Retinal pigment epithelial cell (primary cell): ENCODE measurements at places on chromosomes 5 and 9.

GRCh38 chr9:109801484-109801883 is 21.5 kb downstream of the PALM2AKAP2 start:
- no peak for DNase-seq

DNA sequence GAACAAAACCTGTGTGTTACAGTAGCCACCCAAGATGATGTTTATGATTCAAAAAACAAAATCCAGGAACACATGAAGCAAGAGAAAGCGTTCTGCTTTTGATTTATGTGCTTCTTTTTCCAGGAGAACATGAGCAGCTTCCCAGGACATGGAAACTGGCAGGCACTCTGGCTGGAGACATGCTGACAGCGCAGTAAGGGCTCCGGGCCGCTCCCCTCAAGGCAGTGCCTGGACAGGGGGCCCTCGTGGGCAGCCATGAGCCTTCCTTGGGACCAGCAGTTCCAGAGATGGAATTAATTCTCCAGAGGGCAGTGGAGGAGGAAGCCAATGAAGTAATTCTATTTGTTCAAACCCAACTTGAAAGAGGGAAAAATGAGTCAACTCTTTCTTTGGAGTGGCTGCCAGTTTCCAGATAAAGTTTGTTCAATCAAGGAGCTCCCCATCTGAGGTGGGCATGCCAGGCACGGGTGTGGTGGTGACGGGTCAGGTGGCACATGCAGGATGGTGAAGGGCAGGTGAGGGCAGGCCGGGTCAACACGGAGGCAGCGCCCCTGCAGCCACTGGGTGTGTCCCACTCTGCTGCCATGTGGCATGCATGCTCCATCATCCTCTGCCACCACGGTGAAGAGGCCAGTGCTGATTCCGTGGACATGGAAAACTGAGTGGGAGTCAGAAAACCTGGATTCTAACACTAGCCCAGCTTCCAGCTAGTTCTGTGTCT is 83.8 kb downstream of the OTULIN start:
- DNase-seq = no peak

DNA sequence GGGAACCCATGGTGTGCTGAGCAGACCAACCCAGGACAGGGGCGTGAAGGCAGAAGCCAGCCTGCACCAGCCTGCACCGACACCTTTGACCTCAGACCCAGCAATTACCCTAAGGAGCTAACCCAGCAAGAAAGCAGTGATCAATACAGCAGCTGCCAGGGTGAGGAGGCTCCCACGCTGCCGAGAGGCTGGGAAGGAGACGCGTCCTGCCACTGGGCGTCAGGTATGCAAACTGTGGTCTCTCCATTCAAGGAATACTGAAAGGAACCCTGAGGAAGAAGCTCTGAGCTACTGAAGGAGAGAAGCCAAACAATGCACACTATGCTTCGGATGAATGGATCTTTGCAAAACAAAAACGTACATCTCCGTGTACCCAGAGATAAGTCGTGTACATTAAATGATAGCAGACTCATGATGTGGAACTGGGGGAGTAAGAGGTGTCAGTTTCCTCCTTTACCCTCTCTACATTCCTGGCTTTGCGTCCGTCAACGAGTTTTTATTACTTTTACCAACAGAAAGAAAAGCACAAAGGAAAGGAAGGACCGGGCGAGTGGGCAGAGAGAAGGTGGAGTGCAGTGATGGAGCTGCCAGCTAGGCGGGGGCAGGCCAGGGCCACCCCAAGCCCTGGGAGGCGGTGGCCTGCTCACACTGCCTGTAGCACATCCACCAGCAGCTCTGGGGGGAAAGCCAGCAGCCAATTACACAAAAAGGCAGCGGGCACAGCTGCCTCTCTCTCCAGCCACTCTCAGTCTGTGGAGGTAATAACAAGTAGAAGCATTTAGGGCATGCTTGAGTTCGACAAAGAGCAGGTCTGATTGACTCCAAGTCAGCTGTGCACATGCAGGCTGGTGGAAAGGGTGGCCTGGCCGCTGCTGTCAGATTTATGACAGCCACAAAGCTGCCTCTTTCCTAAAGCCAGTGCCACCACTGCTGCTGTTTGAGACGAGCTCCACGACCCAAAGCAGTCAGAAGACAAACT is 29.3 kb downstream of the RASGEF1C start:
- DNase-seq = no peak

- DNase-seq = no peak
Measured at GRCh38 chr5:40983781-40984180, 74.5 kb downstream of the C7 start.

DNA sequence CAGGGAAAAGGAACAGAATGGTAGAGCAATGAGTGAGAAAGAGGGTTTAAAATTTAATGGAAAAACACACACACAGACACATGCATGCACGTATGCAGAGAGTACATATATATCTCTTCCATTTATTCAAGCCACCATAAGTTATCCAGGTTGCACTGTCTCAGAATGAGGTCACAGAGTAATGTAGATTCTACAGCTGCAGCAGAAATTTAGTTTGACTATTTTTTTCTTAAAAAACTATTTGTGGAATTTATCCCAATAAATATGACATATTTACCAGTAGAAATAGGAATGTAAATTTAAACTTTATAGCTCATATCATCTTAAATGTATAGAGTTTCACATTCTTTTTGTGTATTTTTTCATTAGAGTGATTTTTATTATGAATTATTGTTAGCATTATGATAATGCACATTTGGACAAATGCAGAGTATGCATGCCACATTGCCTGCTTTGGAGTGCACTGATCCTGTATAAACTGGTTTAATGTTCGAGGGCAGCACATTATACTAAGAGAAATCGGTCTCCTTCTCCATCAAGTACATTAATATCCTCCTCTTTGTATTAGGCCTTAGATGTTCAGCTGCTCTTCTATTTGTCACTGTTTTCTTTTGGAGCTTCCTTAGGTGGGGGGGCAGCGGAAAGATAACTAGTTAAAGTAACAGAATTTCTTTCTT is 216.3 kb upstream of the TARS1 start:
- DNase-seq = no peak

DNA sequence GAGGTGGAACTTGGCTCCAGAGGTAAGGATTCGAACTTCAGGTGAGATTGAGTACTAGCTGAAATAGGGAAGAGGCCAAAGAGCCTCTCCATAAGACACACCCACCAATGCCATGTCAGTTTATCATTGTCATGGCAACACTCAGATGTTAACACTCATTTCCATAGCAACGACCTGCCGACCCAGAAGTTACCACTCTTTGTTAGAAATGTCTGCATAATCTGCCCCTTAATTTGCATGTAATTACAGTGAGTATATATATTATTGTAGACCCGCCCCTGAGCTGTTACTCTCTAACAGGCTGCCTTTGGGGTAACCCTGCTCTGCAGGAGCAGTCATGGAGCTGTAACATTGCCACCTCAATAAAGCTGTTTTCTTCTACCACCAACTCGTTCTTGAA is 10.2 kb upstream of the NTRK2 start:
- DNase-seq = no peak

GRCh38 chr5:150082889-150083288 is 3.5 kb downstream of the CSF1R start:
- no peak for DNase-seq

DNA sequence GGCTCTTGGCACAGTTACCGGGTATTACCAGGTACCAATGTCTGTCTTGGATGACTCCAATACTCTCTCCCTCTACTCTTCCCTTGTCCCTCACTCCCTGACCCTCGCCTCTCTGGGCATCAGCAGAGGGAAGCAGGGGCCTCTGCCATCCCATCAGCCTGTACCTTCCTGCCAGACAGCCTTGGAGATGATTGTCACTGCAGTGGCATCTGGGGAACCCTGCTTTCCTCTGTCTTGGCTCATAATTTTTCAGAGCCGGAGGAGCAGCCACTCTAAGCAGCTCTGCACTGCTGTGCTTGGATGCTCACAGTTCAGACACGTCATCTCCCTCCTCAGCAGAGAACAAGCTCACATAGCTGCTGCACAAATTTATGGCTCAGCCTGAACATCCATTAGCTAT is 274.1 kb downstream of the SMARCA2 start:
- no peak for DNase-seq

- DNase-seq = no peak
Measured at GRCh38 chr5:151620461-151620840, 29.3 kb upstream of the FAT2 start.

DNA sequence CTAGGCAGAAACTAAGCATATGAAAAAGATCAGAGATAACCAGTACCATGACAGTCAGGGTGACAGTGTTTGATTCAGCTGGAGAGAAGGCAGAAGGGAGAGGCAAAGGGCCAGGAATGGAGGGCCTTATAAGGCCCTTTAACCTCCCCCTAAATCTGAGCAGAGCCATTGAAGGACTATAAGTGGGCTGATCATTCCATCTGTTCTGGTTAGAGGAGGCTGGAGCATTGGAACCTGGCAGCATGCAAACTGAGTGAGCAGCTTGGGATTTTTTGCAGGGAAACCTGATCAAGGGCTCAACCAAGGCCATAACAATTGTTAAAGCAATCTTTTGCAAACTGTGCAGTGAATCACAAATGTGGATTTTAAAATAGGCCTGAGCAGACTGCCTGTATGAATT is 174.5 kb upstream of the DAP start:
- DNase-seq = no peak

- DNase-seq = no peak
Measured at GRCh38 chr5:112419986-112420864, 1.1 kb upstream of the EPB41L4A start.

- DNase-seq = no peak
Measured at GRCh38 chr9:92612292-92612691, 57.6 kb downstream of the IPPK start.

DNA sequence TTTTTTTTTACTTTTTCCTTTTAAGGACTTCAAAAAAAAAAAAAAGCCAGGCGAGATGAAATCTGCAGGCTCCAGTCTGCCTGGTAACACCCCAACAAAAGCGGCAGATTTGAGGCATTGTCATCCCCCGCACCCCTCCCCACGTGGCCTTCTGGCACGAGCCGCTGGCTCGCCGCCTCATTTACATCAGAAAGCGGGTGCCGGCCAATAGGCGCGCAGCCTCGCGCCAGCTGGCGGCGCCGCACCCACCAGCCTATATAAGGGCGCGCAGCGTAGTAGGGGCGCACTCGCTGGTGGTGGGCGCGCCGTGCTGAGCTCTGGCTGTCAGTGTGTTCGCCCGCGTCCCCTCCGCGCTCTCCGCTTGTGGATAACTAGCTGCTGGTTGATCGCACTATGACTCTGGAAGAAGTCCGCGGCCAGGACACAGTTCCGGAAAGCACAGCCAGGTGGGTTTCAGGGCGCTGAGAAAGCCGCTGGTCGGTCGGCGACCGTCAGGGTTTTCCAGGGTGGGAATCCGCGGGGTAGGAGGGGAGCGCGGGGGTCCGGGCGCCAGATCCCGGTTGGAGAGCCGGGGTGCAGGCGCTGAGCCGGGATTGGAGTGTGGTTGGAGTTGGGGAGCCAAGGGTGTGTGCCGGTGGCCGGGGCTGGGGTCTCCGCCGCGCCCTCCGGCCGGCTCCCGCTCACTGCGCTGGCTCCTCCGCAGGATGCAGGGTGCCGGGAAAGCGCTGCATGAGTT is at the start of gene GADD45G:
TSS of gene GADD45G (plus strand) at position 284 of the 736 bp plus-strand sequence. CDS start at position 394, 110 bp downstream.
- no peak for DNase-seq

GRCh38 chr5:73812962-73813588 is 187.1 kb downstream of the ARHGEF28 start:
- DNase-seq = no peak
